ENCODE measurements at places on chromosomes 4 and X.

GRCh38 chrX:24306440-24306839 is 7.4 kb downstream of the SUPT20HL2 start:
- peak; percentile 16 for DNase-seq

- no peak for DNase-seq
Observed at GRCh38 chr4:156824451-156825060, 147.0 kb downstream of the PDGFC start.

GRCh38 chr4:3358656-3359055 is 65.8 kb downstream of the RGS12 start:
- peak; percentile 33 for DNase-seq

DNA sequence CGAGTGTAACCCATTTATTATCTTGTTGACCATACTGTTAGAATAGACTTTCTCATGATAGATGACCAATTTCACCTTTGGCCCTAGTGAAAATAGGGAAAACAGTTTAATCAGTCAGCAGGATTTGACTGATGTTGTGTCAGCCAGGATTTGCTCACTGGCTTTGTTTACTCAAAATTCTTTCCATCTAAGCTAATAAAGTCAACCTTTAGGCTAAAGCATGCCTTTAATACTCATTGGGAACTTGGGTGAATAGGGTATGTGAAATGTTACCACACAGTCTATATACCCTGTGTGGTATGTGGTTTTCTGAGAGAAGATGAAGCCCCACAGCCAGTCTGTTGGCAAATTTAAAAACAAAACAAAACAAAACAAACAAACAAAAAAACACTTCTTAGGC is 18.7 kb upstream of the SPANXB1 start:
- DNase-seq: no peak

- DNase-seq: no peak
Observed at GRCh38 chrX:143633461-143634308, 2.2 kb downstream of the SLITRK4 start.

- no peak for DNase-seq
Observed at GRCh38 chr4:38914854-38915253, 47.2 kb downstream of the FAM114A1 start.

DNA sequence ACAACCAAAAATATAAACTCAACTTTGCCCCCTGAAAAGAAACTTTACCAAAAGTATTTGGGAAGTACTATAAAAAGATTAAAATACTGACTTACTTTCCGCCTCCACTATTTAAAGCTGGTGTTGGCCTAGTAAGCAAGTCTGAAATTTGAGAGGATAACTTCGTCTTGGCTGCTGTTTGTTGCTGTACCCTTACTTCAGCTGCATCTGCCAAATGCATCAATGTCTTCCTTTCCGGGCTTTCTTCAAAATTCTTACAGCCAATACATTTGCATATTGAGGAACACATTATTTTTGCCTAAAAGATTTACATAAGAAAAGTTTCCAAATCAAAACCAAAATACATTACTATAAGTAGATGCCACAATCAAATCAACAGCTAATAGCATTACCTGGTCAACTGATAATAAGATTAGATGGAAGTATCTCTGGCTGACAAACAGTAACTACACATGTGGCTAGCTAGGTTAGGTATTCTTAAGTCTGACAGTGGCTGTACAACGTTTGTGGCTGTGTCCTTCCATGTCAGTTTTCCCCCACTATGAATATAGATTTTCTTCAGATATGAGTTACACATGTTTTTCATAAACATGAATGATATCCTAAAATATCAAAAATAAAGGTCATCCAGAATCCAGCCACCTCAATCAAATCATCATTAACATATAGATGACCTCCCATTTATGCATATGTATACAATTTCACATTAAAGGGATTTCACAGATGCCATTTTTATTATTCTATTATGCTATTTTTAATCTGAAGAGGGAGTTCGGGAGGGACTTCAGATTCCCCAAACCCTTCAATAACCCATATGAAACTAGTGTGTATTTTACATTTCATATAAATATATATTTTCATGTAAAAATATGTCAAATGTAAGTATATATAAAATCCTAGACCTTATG is 30.6 kb downstream of the THAP9 start:
- no peak for DNase-seq

DNA sequence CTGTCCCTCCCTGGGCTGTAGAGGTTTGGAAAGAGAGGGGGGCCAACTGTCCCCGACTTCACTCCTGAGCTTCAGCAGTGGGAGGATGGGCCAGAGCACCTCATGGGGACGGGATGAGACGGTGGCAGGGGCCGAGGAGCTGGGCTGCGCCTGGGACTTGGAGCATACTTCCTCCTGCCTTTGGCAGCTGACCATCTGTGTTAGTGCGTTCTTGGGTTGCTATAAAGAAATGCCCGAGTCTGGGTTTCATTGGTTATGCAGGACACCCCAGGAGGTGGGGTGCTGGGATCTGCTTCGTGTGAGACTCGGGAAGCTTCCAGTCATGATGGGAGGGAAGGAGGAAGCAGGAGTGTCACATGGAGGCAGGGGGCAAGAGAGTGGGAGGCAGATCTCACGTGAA is 7.4 kb downstream of the PSAPL1 start:
- DNase-seq: no peak

- DNase-seq: no peak
Observed at GRCh38 chr4:184136525-184136924, 81.1 kb downstream of the ENPP6 start.

DNA sequence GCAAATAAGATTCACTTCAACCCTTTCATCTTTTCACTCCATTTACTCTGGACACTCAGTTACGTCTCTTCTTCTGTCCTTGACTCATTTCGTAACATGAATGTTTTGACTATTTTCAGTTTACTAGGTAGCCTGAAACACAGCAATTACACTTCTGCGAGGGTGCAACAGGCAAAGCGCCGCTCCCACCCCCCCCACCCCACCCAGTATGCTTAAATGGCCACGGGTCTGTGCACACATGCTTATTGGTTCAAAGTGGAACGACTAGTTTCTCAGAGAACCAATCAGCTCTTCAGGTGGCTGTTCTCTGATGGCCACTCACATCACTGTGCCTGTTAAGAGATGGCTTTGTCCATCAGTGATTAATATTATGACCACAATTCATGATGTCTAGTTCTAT is 3.5 kb downstream of the BEND4 start:
- DNase-seq: no peak

GRCh38 chr4:6172093-6172926 is 28.0 kb downstream of the JAKMIP1 start:
- no peak for DNase-seq

GRCh38 chr4:164481306-164482091 is 272.4 kb upstream of the SMIM31 start:
- DNase-seq: no peak

DNA sequence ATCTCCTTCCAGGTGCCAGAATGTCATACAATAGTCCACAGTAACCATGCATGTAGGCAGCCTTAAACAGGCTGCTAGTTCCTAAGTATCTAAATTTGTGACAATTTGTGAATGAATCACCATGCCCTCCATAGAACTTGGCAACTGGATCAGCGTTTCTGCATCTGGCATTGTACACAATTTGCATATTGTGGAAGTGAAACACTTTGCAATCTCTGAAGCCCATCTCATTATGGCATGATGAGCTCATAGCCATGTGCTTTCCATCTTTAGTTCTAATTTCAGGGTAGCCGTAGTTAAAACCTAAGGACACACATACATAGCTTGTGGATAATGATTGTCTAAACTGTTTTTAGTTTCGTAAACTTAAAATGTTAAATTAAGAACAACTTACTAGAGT is 573.6 kb downstream of the PPP4R3C start:
- DNase-seq: no peak

- peak; percentile 50 for DNase-seq
Observed at GRCh38 chrX:138775517-138775916, 64.0 kb upstream of the FGF13 start.

GRCh38 chr4:53583513-53583912 is 7.8 kb downstream of the LNX1 start:
- no peak for DNase-seq

DNA sequence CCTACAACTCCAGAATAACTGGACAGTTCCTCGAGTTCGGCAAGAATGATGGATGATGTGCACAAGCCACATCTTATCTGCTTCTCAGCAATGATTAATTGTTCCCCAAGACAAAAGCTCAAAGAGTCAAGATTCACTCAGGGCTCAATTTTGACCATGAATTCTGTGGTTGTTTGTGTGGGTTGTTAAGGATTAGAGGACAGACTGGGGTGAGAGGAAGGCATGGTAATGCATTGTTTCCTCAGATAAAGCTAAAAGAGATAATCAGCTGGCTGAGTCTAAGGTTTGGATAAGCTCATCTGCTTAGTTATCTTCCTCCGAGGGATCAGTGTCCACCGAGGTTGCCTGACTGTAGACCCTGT is 161.0 kb downstream of the CPEB2 start:
- DNase-seq: no peak

DNA sequence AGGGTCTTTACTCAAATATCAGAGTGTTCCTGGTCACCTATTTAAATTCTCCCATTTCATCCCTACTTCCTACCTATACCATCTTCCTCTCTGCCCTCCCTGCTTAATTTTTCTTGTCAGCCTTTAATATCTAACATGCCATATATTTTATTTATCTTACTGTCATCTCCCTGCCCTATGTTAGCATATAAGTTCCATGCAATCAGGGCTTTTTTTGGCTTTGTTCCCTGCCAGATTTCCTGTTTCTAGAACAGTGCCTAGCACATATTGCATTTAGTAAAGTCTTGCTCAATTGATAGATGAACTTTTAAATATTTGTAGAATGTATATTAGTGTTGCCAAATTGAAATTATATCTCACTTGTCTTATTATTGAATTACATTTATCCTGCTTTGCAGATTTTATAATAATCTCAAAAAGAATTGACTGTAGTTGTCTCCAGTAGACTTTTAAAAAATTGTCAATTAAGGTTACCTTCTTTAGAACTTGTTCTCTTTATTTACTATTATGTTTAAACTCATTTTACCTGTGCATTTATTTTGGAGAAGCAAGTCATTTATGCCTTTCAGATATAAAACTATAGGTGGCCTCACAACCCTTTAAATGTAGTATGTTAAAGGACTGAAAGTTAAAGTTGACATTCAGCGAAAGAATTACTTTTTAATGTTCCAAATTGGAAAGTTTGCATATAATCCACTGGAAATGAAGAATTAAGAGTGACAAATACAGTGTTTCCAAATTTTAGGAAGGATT is 108.2 kb upstream of the BMPR1B start:
- DNase-seq: no peak

DNA sequence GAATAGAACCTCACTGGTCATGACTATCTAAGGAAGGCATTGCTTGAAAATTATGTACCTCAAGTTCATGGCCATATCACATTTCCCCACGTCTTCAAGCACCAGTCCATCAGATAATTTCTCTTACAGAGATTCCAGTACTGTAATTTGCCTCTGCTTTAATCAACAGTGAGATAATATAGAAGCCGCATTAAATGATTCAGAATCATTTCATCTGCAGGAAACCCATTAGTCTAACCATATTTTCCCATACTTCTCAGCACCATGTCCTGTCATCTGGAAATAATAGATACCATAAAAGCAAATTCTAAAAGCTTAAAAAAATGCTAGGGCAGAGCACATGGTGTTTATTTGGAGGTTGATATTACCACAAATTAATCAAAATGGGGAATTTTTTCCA is 310.3 kb upstream of the SLIT2 start:
- DNase-seq: no peak

- no peak for DNase-seq
Observed at GRCh38 chrX:57652705-57653104, 27.4 kb downstream of the NLRP2B start.

- no peak for DNase-seq
Observed at GRCh38 chr4:140755774-140756318, 339 bp downstream of the TBC1D9 start.

- peak; percentile 16 for DNase-seq
Observed at GRCh38 chr4:15396157-15396800, 31.6 kb upstream of the C1QTNF7 start.

GRCh38 chr4:128601991-128602695 is 207.4 kb upstream of the JADE1 start:
- DNase-seq: no peak

GRCh38 chrX:118595501-118596042 is 100.0 kb downstream of the DOCK11 start:
- DNase-seq: no peak

DNA sequence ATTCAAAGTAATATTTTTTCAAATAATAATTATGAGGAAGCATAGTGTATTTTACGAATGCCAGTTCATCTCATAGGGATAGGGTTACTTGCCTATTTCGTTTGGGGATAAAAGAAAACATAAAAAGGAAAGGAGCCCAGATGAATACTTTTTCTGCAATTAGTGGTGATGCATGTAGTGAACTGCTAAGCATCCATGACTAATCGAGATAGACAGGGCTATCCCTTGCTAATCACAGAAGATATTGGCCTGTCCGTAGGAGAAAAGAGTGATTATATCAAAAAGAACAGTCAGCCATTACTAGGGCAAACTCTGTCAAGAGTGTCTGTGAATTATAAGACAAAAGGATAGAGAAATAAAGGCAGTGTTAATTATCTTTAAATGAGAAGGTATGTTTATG is 746.1 kb downstream of the C4orf33 start:
- DNase-seq: no peak

- no peak for DNase-seq
Observed at GRCh38 chr4:53023677-53024299, 161.7 kb downstream of the RASL11B start.

DNA sequence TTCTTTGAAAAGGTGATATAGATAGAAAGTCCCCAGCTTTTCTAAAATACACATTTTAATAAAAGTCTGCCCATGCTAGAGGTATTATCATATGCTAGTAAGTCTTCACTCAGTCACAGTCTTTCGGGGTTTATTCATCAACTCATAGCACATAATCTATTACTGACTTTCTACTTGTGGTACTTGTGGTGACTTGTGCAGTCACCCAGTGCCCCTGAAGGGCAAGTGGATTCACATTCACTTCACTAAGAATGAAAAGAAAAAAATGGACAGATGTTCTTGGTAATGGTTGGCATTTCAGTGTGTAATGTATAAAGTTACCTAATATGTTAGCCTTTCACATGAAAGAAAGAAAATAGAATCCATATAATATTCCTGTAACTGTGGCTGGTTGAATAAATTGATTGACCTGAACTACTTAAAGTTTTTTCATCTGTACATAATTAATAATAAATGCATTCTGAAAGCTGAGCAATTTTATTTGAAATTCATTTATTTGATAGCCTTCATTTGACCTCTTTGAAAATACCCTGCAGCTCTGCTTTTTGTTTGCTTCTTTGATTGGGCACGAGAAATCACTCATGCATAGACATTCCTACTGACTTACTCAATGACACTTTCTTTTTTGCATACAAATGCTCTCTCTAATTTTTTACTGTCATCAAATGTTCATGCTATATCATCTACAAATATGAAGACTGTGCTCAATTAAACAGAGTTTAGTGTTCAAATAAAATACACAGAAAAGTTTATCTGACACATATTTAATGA is 39.5 kb upstream of the ZNF330 start:
- no peak for DNase-seq

DNA sequence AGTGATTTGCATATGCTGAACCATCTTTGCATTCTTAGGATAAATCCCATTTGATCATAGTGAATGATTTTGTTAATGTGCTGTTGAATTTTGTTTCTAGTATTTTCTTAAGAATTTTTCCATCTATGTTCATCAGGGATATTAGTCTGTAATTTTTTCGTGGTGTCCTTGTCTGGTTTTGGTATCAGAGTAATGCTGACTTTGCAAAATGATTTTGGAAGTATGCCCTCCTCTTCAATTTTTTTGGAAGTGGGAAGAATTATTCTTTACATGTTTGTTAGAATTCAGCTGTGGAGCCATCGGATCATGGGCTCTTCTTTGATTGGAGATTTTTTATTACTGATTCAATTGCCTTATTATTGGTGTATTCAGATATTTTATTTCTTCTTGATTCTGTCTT is 54.0 kb upstream of the TRO start:
- no peak for DNase-seq

GRCh38 chrX:153583433-153583832 is 15.5 kb downstream of the CCNQ start:
- DNase-seq: no peak

All from hematopoietic multipotent progenitor cell (in vitro differentiated cells).